ENCODE measurements at places on chromosomes 3 and 15.

DNA sequence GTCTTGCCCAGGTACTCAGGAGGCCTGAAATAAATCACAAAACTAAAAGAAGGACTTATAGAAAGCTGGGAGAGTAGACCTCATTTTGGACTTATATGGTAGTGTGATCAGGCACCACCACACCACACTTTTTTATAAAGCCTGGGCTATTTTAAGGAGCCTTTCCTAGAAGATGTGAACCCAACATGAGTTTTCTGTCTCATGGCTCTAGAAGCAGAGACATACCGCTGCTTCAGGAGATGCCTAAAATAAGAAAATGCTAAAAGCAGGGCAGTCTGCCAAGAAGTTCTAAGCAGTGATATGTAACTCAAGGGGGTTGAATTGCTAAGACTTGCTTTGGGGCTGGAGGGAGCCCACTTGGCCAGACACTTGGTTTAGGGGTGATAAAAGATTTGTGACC, 49.6 kb downstream of the SUMF1 start:
- DNase-seq = peak; percentile 9

DNA sequence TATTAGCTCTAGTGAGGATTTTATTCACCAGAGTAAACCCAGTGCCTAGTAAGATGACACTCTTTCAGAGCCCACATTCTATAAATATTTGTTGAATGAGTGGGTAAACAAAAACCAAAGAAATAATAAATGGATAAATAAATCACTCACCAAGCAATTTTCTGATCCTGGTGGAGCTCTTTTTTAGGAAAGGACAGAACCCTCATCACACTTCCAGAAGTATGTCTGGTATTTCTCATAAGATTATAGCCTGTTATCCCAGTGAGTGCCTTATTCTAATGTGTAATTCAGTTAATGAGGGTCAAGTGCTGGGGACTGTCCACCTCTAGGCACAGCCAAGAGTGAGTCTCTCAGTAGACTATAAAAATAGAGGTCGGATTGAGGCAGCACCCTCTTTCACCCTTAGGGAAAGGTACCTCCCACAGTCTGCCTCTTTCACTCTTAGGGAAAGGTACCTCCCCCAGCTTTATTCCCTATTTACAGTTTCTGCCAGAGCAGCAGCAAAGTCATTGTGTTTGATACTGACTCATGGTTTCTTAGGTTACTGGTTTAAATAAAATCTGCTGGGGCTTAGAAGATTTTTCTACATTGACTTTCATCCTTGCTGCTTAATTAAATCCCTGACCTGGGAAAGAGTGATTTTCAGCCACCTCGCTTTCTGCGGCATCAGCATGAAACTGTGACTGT, 145.0 kb downstream of the STAC start:
- DNase-seq = no peak

DNA sequence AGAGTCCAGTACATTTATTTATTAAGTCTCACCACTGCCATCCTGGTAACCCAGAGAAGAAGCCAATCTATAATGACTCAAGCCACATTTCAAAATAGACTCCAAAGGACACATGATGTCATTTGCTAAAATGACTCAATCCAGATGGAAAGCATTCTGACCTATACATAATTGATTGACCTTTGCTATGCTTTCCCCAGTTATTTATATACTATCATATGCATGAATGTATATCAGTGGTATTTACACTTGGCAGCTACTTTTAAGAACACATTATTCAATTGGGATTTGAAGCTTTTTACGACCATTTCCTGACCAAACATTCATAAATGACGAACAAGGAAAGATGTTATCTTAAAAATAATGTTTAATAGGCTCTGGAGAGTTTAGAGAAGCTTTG, 297.2 kb downstream of the FHIT start:
- peak; percentile 77 for DNase-seq

DNA sequence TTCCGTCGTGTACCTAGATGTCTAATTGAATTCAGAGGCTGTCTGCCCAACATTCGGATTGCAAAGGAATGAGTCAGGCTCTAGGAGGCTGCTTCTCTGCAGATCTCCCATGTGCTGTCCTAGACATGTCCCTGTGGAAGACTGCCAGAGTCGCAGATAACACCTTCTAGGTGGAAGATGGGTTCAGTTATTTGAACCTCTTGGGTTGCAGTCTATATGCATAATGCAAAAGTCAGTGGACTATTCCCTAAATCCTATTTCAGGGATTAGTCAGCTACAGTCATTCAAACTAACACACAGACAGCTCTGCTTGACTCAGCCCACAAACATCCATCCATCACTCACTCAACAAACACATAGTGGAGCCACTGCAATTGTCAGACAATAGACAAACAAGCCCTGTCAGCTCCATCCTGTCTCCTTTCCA, 300.0 kb upstream of the CTNNB1 start:
- no peak for DNase-seq

DNA sequence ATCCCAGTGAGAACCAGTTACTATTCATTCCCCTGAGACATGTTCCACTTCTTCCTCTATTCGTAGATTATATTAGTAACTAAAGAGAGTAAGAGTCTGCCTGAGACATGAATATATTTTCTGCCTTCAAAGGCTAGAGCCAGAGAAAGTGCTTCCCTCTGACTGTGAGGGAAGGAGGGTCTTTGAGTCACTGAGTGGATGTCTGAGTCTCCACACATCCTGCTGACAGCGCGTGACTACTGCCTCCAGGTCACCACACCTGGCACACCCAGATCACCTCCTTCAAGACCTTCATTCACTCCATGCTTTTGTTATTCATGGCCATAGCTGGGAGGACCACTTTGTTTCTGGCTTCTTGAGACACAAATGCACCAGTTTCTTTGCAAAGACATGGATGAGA, 135.6 kb downstream of the SOX2 start:
- no peak for DNase-seq

- DNase-seq = peak; percentile 90
Observed at GRCh38 chr3:67526246-67526645, 128.2 kb downstream of the SUCLG2 start.

Measured in fibroblast of skin of left biceps (primary cell).